ENCODE measurements at places on chromosomes 12 and 14.

GRCh38 chr12:5965950-5966383, 20.9 kb upstream of the ANO2 start:
- peak; percentile 16 for DNase-seq

DNA sequence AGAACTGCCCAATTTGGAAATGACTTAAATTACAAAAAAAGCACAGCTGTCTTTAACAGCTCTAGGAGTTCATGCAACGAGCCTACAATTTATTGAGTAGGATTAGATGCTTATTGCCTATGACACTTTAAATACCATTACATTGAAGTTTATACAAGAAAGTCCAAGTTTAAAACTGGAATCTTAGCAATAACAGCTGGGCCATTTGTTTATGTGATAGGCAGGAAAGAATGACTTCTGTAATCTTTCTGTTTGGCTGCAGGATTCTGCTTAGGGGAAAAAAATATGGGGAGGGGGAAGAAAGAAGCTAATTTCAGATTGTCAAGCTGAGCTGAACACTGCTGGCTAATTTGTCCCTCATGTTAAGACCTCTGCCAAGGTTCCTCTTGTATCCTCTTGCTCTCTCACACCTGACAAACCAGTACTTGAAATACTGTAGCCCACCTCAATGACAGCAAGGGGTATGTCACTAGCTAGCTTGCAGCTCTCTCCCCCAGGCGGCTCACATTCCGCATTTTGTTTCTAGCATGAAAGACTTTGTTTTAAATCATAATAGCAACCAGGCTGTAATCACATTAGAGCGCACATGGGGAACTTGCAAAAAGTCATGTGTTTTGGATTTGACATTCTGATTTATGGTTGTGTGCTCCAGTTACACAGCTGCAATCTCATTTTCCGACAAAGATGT, 384.8 kb downstream of the BMP4 start:
- DNase-seq, result no peak

DNA sequence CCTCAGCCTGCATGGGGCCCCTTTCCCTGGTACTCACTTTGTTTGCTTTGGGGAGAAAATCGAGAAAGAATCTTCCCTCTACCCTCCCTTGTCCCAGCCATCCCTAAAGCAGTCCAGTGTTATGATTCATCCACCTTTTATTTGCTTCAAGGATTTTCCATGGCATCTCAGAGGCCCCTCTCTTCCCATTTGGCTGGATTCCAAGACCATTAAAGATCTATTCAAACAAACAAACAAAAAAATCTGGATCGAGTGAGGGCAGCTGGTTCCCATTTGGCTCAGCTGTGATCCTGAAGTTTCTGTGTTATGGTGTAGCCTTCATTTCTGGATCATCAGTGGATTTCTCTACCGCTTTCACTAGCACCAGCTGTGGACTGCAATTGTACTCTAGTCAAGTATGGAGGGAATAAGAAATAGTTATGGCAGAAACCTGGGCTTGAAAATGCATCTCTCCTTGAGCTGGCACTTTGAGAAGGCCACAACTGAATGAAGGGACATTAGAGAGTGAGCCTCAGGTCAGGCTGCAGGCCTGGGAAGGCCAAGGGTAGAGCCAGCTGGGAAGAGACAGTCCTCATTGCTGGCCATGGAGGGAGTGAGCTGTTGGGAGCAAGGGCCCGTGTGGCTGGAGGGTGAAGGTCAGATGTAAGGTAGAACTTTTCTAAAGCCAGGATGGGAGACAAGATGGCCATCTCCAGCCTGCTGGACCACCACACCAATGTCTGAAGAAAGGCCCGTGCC, 13.7 kb downstream of the KRT71 start:
- DNase-seq, result no peak

- DNase-seq, result no peak
These were observed 40.0 kb downstream of the PEBP1 start for GRCh38 chr12:118175823-118176447.

- no peak for DNase-seq
These were observed 468.2 kb upstream of the CCDC196 start for GRCh38 chr14:66017927-66018326.

DNA sequence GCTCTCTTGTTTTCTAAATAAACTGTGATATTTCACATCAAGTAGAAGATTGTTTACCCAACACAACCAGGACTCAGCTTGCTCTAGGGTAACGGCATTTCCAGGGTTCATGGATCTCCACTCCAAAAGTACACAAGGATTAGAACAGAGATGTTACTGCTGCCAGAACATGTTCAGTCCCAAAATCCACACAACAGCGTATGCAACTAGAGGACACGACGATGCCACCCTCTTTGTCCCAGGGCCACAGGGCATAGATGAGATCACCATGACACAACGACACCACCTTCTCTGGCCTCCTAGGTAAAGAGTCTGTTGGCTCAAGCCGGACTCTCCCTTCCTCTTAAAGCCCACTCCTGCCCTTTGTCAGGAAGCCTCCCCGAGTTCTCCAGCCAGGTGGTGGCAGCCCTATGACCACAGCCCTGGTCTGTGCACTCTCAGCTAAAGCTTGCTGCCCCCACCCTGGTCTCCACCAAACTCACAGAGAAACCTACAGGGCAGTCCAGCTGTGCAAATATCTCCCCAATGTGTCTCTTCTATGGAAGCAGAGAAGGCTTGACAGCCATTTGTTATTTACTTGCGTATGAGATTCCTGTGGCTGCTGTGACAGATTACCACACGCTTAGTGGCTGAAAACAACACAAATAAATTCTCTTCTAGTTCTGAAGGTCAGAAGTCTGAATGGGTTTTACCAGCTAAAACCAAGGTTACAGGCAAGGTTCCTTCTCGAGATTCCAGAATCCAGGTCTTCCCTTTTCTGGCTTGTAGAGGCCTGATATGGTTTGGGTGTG, 10.3 kb downstream of the CLMN start:
- no peak for DNase-seq

DNA sequence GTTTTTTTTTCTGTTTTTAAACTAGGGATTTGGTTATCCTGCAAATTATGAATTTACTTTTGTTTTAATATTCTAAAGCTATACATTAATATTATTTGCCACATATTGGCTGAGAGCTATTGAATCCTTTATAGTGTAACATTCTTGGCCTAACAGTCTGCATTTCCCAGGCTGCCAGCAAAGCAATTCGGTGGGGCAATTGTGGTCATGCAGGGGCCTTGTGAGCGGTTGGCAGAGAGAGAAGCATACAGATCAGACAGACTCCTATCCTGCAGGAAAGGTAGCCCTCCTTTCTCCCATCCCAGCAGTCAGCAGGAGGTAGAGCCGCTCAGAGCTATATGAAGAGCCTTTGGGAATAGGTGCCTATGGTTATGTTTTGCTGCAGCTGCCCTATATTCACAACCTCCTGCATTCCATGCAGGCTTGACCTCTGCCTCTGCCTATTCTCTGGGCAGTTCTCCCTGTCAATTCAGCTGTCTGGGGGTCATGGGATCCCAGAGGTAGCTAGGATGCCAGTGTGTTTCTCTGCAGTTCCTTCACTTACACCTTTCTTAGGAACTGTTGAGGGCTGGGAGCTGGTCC, 144.7 kb downstream of the GPHN start:
- no peak for DNase-seq

DNA sequence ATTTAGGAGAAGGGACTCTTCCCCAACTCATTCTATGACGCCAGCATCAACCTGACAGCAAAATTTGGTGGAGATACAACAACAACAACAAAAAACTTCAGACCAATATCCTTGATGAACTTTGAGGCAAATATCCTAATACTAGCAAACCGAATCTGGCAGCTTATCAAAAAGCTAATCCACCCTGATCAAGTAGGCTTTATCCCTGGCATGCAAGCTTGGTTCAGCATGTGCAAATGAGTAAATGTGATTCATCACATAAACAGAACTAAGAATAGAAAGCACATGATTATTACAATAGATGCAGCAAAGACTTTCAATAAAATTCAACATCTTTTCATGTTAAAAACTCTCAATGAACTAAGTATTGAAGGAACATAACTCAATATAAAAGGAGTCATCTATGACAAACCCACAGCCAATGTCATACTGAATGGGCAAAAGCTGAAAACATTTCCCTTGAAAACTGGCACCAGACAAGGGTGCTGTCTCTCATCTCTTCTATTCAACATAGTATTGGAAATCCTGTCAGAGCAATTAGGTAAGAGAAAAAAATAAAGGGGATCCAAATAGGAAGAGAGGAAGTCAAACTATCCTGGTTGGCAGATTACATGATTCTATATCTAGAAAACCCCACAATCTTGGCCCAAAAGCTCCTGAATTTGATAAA, 233.3 kb downstream of the CCDC59 start:
- DNase-seq, result no peak

DNA sequence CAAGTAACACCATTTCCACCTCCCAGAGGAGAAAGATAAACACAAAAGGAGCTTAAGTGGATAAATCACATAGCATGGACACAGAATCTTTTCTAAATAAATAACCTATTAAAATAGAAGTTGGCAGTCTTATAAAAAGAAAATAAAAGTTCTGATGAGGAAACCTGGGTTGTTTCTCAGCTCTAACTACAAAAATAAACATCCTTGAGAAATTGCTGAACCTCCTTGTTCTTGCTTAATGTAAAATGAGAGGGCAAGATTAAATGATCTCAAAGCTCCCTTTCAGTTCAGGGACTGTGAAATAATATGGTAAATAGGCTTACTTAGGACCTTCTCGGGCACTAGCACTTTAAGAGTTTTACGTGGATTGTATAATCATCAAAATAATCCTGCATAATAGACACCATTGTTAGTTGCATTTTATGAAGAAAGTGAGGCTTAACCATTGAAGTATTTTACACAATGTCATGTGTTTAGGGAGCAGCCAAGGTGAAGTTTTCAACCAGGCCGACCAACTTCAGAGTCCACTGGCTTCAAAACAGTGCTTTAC, 214.0 kb upstream of the NOVA1 start:
- DNase-seq, result no peak

DNA sequence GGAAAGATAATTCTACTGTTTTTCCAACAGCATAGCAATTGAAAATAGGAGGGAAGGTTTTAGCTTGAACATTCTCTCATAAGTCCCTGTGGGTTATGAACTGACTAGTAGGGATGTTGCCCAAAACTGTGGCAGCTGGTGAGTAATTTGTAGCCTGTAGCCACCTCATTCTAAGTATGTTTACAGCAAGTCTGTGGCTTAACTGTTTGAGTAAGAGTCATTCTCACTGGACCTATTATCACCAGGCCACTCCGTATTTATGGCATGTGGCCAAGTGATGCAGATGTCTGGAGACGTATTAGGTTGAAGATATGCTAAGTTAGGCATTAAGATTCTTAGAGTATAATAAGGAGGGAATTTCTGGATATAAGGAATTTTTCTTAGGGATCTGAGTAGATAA, 458.3 kb downstream of the ETNK1 start:
- no peak for DNase-seq

GRCh38 chr14:101457301-101457935, 103.9 kb upstream of the DIO3 start:
- no peak for DNase-seq

DNA sequence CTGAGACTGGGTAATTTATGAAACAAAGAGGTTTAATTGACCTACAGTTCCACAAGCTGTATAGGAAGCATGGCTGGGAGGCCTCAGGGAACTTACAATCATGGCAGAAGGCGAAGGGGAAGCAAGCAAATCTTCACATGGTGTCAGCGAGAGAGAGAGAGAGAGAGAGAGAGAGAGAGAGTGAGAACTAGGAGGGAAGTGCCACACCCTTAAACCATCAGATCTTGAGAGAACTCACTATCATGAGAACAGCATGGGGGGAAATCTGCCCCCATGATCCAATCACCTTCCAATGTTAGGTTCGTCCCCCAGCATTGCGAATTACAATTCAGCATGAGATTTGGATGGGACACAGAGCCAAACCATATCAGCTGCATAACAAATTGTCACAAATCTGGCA, 96.7 kb downstream of the CHST11 start:
- no peak for DNase-seq

DNA sequence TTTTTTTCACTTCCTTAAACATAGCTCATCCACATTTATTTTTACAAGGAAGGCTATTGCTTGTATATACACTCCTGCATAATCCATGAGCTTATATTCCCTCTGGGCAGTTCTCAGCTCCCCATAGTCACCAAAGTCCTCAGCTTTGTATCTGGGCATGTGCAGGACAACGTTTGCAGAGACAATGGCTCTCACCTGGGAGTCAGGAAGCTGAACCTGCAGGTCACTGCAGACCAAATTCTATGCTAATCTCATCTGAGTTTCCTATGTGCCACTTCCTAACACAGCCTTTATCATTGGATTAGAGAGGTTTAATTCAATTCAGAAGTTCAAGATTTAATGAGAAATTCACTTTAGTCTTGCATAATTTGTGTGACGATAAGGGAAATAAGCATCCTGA, 131.5 kb downstream of the KCNK10 start:
- no peak for DNase-seq

DNA sequence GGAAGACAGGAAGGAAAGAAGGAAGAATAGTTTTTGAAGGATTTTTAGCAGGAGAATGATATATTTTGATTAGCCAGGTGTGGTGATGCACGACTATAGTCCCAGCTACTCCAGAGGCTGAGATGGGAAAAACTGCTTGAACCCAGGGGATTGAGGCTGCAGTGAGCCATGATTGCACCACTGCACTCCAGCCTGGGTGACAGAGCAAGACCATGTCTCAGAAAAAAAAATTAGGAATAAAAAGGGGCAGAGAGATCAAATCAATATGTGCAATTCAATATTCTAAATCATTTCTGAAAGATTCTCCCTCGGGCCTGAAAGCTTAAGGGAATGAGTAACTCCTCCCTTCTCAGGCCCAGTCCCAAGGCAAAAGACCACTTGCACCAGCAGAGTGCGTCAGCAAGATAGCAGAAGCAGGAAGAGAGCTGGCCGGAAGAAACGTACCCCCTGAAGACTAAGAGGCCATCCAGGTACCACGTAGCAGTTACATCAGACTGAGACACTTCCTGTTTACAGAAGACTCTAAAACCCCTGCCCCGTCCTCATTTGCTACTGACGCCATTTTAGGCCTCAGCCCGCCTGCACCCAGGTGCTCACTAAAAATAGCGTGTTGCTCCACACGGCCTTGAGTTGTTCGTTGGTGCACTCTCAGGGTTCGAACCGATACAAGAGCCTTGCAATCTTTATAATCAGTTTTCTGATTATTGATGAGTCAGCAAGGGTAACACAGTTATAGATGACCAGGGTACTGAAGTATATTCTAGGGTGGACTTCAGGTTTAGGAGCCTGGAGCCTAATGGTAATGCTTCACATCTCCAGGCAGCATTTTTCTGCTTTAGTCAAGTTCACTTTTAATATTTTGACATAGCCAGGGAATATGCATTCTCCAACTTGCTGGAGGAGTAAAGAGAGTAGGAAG, 57.7 kb upstream of the CSRP2 start:
- no peak for DNase-seq

Data from KG1 (cell line).